ENCODE measurements at places on chromosomes 2 and 18.

DNA sequence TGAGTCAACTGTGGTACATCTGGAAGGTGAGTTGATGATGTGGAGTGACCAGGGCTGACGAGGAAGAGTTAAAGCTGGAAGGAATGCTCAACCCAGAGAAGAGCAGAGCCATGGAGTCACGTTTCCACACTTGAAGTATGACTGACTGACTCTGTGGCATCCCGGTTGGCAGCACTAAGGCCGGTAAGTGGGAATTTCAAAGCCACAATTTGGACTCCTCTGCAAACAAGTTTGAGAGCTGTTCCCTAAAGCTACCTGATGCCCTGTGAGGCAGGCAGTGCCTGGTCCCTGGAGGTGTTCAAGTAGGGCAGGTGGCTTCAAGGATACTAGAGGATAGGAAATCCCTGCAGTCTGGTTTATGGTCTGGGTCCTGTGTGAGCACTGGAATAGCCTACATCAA lies 69.3 kb upstream of the ITGB6 start:
- no peak for DNase-seq

GRCh38 chr2:154443919-154444318 lies 254.6 kb upstream of the KCNJ3 start:
- no peak for DNase-seq

- no peak for DNase-seq
These were observed 16.0 kb downstream of the CTIF start for GRCh38 chr18:48554610-48555400.

DNA sequence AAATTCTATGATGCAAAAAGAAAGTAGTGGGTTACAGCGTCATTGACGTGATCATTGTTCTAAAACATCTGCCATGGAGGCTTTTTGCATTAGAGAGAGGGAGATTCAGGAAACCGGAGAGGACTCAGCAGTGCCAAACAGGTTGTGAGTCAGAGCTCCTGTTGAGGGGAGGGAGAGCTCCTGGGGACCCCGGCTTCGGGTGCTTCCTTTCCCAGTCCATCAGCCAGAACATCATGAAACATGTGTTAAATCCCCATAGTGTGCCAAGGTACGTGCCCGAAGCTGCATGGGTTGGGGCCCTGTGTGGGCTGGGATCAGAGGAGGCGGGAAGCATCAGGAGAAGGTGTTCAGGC lies 791 bp upstream of the CYRIA start:
- DNase-seq, result no peak

GRCh38 chr18:49619801-49620200 lies 57.9 kb downstream of the LIPG start:
- no peak for DNase-seq

DNA sequence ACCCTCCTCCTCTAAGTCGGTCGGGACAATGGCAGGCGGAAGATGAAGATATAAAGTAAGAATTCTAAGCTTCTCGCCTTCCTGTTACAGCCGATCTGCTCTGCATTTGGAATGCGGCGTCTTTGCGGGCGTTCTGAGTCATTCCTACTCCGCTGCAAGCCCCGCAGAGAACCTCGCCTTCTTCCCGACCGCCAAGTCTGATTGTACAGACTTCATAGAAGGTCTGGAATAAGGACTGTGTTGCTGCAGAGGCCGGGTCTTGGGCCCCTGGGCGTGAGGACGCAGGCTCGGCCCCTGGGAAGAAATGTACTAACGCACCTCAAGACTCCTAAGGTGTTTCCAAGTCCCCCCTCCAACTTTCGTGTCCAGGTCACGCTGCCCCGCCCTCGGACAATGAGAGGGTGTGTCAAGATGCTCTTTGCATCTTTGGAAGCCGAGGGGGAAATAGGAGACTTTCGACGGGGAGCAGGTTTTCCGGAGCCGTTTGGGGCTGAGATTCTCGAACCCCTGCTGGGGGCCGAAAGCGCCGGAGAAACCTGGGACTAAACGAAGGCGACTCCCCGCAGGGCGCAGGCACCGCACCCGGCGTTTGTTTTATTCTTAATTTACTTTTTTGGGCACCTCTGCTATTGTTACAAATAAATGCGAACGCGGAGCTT lies 12.7 kb upstream of the PAX3 start:
- no peak for DNase-seq

DNA sequence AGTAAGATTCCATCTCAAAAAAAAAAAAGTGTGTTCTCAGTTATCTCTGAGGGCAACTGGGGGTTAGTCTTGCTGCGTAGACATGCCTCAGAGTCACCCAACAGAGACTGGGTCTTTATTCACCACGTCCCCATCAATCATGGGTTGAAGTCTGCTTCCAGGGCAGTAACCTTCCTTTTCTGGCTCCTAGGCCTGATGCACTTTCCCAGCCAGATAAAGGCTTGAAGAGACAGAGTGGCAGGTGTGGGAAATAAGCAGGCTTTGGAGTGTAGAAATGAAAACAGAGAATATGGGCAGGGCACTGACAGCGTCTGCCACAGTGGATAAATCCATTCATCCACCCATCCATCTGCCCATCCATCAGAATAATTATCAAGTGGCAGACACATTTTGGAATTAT lies 134.1 kb upstream of the LGALSL start:
- DNase-seq, result no peak

- DNase-seq, result no peak
These were observed 7.7 kb downstream of the KCNF1 start for GRCh38 chr2:10919410-10919770.

GRCh38 chr18:68275616-68276015 lies 439.3 kb downstream of the TMX3 start:
- DNase-seq, result no peak

GRCh38 chr18:35876243-35876642 lies 96.2 kb upstream of the RMP24 start:
- DNase-seq, result no peak

DNA sequence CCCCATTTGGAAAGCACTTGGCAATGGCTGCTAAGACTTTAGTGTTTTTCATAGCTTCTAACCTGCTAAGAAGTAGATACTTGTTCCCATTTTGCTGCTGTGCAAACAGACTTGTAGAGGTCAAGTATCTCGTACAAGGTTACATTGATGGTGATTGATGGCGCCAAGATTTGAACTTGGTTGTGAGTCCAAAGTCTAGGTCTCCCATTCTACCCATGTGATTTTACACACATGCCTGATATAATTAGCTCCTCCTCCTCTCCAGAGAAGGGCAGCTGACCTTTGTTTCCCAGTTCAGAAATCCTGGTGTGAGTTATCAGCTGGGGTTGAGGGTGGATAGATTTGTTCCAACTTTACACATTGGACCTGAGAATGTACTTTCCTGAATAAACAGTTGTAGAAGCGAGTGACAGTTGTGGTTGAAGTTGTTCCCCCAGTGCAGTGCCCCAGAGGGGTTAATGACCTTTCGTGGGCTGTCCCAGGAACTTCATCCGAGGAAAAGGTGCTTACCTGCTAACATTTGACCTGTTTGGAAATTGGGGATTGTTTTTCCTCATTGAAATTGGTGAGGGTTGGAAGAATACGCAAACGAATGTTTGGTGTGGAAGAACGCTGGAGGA lies 10.4 kb downstream of the TCF7L1 start:
- DNase-seq, result no peak

GRCh38 chr2:7692657-7693161 lies 775.5 kb downstream of the RNF144A start:
- DNase-seq, result no peak

- no peak for DNase-seq
These were observed 304.2 kb downstream of the CYP26B1 start for GRCh38 chr2:71843391-71843850.

DNA sequence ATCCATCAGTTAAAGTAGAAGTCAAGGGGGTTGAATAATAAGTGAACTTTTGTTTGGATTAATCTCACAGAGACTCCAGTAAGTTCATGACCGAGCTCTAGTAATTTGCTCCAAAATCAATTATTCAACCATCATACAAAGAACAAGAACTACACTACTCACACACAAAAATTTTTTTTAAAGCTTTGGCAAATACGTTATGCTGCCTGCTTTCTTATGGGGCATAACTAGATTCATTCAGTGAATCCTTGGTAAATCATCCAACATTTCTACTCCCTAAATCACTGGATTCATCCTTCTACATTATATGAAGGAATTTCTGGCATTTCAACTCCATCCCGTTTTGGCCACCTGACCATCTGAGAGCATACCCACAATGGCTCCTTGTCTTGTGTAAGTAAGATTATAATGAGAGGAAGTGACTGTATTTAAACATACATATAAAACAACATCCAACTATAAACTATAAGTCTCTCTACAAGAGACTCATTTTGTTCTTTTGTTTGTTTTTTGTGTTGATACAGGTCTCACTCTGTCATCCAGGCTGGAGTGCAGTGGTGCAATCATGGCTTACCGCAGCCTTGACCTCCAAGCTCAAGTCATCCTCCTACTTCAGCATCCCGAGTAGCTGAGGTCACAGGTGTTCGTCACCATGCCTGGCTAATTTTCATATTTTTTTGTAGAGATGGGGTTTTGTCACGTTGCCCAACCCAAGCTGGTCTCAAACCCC lies 144.2 kb upstream of the LRRTM4 start:
- DNase-seq, result no peak

DNA sequence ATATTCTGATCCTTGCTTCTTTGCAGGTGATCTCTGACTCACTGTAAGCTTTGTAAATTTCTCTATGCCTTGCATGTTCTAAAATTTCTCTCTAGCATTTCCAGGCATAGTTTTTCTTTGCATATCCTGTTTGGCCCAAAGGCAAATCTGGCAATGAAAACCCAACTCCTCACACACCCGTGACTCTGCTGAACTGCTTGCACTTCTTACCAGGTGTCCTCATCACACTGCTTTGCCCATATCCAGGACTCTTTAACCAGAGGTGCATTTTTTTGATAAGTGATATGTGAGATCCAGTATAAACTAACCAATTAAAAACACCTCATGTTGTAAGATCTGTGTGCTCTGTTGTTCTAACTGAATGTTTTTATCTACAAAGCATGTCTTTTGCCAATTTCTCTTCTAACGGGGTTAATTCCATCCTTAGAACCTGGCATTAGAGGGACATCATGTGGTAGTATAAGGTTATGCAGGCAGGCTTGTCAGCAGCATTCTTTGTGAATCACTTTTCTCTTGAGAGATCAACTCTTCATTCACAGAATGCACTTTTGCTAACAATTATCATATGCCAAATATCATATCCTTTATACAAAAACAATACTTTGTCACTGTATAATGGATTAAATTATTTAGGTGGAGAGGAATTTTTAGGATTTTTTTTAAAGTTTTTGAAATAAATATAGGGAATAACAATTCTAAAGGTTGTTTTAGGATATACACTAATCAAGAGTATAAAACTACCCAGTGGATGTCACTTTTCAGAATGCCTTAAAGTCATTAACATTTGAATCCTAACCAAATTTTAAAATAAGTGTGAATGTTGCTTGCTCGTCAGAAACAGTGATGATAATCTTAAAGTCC lies 20.8 kb upstream of the TMX3 start:
- no peak for DNase-seq

DNA sequence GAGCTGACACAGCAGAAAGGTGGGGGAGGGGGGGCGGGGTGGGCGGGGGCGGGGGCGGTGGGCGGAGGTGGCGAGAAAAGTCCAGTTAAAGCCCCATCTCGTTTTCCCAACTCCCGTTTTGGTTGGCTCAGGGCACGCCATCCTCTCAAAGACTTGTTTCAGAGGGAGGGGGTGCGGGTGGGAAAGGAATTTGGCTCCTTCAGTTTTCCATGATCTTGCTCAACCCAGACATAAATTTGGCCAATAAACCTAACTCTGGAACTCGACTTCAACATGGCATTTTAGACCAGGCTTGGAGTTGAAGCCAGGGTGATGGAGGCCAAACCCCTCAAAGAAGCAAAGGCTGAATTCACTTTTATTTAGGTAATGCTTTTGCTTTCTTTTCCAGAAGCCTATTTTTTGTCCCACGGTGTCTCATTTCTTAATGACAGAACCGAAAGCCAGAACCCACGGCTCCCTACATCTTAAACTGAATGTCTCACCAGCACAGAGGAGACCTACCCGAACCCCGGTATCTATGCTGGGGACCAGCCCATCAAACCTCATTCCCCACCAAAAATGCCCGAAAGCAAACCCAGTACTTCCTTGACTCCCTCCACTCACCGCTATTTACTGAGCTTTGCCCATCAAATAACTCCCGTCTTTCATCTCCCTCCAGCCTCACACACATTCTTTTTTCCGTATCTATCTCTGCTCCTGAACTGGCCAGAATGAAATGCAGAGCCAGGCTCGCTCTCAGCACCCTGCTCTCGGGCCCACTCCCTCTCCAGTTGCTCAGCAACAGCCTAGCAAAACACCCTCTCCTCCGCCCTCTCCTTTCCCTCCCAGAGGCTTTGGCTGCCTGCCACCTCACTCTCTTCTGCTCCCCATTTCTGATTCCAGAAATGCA lies 4.3 kb downstream of the IGFBP5 start:
- no peak for DNase-seq

DNA sequence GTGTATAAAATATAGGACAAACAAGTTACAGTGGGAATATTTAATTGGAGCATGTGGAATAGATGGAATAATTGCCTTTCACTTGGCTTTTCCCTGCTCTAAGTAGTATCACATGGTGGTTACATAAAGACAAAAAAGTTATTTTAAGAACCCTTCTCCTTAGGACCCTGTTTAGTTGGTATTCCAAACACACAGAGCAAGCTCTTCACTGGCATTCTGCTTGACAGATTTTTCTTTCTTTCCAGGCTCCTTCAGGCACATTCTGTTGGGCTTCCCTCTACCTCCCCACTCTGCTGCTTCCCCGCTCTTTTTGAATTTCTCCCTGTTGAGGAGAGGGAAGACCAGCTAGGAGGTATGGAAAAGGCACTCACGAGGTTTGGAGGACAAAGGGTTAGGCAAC lies 29.0 kb upstream of the DARS1 start:
- DNase-seq, result no peak

- DNase-seq, result no peak
These were observed 1221.1 kb upstream of the ACVR2A start for GRCh38 chr2:146623771-146624170.

DNA sequence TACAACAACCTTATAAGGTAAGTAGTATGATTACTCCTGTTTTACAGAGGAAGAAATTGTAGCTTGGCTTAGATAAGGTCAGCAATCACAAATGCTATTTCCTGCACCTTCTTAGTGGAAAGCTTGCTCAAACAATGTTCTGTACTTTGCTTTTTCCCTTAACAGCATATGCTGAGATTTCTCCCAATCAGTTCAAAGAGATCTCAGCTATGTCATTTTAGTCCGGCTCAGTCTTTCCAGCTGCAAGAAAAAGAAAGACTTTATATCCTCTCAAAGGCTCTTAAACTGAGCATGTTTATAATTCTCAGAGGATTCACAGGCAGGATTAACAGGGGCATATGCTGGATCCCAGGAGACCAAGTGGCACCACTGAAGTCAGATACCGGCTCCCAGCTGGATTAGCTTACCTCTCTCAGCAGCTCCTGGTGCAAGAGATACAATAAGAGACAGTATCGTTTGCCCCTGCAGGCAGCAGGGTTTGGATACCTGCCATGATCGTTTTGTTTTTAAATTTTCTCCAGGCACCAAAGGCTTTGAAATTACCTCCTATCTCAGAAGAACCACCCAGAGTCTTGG lies 29.5 kb downstream of the KIAA2012 start:
- DNase-seq, result no peak

DNA sequence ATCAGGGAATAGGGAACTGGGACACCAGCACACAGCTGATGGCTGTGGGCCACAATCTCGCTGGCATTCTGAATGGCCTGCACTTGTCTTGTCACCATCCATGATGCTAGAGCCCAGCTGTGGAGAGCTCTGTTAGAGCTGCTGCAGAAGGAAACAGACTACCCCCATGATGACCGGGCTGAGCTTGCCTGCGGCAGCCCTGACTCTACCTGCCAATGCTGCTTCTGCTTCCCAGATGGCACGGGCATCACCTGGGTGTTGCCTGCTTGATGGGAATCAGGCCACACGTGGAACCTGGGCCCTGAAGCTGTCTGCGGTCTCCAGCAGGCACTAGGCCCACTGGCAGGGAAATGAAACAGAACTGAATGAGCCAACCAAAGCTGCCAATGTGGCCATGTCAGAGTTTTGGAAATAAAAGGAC lies 11.2 kb upstream of the DAW1 start:
- DNase-seq, result no peak

Data from stimulated activated CD4-positive, alpha-beta T cell treated with anti-CD3 and anti-CD28 coated beads, Interleukin-15, amount 100 ng/mL, for 1 hour (primary cell).